ENCODE measurements at places on chromosomes 2 and 18.

- no peak for DNase-seq
Observed at GRCh38 chr2:48454504-48454903, 75.5 kb upstream of the STON1 start.

GRCh38 chr2:180539541-180539940, 440.9 kb upstream of the UBE2E3 start:
- no peak for DNase-seq

GRCh38 chr18:46247942-46248341, 143.8 kb downstream of the HAUS1 start:
- DNase-seq = no peak

DNA sequence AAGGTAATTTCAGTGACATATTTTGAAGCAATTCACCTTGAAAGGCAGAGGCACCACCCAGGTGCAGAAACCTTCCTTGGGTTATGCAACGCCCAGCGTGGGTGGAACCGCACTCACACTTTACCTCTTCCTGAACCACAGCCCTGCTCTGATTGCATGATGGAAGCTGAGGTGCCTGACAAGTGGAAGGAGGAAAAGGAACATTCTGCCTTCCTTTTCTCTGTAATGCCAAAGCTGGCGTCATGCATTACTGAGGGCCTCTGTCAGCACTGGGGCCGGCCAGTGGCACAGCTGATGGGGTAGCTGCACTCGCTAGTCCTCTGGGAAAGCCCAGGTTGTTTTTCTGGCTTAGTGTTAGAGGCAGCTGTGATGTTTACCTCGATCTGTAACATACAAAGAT, 266.5 kb downstream of the NEDD4L start:
- DNase-seq = no peak

DNA sequence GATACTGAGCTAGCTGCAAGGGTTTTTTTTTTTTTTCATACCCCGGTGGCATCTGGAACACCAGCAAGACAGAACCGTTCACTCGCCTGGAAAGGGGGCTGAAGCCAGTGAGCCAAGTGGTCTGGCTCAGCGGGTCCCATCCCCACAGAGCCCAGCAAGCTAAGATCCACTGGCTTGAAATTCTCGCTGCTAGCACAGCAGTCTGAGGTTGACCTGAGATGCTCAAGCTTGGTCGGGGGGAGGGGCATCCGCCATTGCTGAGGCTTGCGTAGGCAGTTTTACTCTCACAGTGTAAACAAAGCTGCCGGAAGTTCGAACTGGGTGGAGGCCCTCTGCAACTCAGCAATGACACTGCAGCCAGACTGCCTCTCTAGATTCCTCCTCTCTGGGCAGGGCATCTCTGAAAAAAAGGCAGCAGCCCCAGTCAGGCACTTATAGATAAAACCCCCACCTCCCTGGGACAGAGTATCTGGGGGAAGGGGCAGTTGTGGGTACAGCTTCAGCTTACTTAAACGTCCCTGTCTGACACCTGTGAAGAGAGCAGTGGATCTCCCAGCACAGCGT, 5.1 kb upstream of the MIB1 start:
- no peak for DNase-seq

- DNase-seq = no peak
Observed at GRCh38 chr2:238240757-238241711, 1.2 kb upstream of the HES6 start.

DNA sequence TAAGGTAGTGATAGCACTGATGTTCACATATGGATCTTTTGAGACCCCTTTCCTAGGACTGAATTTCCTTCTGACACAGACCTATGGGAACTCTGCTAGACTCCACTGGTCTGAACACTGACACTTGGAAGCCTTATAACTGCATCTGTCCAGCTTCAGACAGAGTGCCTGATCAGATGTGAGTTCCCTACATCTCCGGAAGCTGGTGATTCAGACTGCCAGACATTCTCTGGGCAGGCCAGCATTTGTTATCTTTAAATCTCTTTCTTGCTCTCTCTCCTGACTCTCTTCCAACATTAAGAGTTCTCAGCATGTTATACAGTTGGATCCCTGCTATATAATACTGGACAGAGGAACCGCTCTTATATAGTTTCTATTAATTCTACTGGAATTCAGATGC, 408.5 kb downstream of the ZEB2 start:
- DNase-seq = no peak

- no peak for DNase-seq
Observed at GRCh38 chr2:196927376-196928225, 1.1 kb upstream of the PGAP1 start.

DNA sequence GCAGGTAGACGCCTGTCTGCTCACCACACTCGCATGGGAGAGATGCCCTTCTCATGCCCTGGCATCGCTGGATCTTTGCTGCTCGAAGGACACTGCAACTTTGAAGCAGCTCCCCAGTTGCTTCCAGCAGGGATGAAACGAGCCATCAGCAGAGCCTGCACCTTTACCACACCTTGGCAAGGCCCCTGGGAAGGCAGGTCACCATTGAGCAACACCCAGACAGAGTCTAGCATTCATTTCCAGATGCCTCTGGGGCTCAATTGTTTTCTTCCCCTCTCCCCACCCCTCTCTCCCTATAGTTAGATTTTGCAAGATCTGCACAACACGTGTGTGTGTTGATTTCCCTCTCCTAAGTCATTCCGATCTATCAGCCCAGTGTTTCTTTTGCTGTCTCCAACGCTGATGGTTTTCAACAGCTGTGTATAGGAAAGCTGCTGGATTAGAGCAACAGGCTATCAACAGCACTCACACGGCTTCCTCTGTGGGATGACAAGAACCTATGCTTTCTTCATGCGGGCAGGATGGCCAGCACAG, 25.6 kb upstream of the INHBB start:
- DNase-seq = no peak

- DNase-seq = no peak
Observed at GRCh38 chr2:137173463-137173862, 408.1 kb downstream of the THSD7B start.

DNA sequence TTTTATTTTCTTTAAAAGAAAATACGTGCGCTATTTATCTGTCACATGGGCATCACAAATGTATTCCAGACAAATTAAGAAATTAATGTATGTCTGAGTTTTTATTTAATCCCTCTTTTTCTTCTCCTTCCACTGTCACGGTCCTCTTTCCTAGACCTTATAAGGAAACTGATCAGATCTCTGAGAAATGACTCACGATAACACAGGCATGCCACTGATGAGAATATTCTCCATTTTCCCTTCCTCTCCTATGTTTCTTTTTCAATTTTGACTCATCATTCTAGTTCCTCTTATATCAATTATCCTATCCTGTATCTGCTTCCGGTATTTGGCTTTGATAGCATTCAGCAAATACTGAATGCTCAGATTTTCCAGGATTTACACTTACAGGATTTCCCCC, 121.8 kb downstream of the DSC3 start:
- DNase-seq = no peak

DNA sequence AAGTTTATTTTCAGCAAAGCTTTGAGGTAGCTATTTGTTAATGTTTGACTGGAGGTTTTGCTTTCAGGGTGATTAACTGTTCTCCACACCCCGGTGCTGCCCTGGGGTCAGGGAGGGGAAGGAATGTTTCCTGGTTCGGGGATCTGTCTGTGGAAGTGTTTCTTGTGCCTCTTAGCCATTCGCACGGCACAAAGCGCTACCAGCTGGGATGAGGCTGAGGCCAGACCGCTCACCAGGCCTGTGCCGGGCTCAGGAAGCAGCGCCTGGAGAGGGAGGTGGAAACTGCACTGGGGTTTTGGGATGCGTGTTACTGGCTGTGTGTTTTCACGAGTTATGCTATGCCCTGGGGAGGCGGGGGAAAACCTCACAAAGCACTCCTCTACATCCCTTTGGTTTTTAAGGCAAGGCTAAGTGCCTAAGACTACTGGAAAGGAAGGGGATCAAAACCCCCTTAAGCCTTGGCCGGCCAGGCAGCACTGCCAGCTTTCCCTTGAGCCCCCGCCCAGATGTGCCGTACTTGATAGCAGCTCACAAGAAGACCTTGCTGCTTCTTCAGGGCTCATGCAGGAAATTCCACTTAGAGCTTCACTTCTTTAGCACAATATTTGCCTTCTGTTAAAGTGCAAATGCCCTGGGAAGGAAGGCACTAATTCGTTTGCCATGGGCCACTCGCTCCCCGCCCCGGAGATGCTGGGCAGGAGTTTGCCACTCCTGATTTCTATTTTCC, 65.7 kb upstream of the CNGA3 start:
- no peak for DNase-seq

GRCh38 chr18:13895505-13896033, 19.8 kb downstream of the MC2R start:
- no peak for DNase-seq

DNA sequence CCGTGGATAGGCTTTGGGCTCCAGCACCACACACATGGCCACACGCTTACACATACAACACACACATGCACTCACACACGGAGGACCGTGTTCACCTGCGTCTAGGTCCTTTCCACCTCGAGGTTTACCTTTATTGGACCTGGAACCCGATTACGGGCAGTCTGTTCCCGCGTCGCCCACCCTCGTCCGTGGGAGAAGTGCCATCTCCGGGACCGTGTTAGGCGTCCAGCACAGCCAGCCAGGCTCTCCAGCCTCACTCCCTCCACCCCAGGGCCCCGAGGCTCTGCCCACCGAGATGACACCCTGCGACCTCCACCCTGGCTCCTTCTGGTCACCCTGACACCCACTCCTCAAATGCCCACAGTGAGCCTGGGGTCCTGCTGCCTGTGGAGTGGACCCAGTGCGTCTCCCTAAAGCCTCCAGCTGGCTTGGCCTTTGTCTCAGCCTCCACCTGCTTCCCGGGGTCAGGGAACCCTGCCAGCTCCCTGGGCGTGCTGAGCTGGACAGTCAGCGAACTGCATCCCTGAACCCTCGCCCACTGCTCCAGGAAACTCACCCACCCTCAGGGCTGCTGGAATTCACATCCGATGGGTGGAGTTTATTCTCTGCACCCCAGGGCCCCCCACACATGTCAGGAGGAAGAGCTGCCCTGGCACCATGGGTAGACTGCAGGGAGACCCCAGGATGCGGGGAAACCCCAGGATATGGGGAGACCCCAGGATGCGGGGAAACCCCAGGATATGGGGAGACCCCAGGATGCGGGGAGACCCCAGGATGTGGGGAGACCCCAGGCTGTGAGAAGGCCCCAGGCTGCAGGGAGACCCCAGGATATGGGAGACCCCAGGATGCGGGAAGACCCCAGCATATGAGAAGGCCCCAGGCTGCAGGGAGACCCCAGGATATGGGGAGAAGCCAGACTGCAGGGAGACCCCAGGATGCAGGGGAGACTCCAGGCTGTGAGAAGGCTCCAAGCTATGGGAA, 33.0 kb downstream of the ADI1 start:
- DNase-seq = no peak

GRCh38 chr2:60407398-60407797, 146.1 kb downstream of the BCL11A start:
- no peak for DNase-seq

- DNase-seq = no peak
Observed at GRCh38 chr2:240329778-240330177, 105.7 kb upstream of the GPC1 start.

- no peak for DNase-seq
Observed at GRCh38 chr2:142223309-142223708, 92.5 kb upstream of the LRP1B start.

GRCh38 chr2:100739735-100740432, 80.1 kb upstream of the NPAS2 start:
- DNase-seq = no peak

GRCh38 chr2:150977296-150977695, 284.4 kb downstream of the RBM43 start:
- DNase-seq = no peak

- no peak for DNase-seq
Observed at GRCh38 chr2:86249579-86250391, 50.5 kb downstream of the MRPL35 start.

DNA sequence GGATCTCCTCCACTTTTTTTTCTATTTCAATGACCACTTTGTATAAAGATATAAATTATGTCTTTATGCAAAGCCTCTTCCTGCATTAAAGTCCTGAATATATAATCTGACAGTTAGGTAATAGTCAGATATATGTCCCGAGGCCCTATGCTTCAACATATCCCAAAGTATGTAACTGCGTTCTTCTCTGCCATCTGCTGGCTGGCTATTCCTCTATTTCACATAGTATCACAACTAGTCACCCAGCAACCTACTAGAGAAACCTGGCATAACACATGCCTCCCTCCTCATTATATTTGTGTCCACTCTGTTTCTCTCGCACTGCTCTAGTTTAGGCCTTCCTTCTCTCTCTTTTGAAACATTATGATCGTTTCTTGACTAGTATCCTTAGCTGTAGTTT, 640.8 kb downstream of the DPP10 start:
- DNase-seq = no peak

GRCh38 chr2:58871469-58872142, 630.5 kb upstream of the FANCL start:
- no peak for DNase-seq

GRCh38 chr2:104885119-104885782, 31.3 kb downstream of the POU3F3 start:
- no peak for DNase-seq

Measured in stimulated activated CD8-positive, alpha-beta memory T cell treated with anti-CD3 and anti-CD28 coated beads, Interleukin-7, amount 100 ng/mL, for 1 hour (primary cell).